ENCODE measurements at places on chromosomes 1 and 21. TPM values are rescaled to one million over a fixed set of nuclear protein-coding genes. Genes with fewer than 3 reads are reported as not detected.

DNA sequence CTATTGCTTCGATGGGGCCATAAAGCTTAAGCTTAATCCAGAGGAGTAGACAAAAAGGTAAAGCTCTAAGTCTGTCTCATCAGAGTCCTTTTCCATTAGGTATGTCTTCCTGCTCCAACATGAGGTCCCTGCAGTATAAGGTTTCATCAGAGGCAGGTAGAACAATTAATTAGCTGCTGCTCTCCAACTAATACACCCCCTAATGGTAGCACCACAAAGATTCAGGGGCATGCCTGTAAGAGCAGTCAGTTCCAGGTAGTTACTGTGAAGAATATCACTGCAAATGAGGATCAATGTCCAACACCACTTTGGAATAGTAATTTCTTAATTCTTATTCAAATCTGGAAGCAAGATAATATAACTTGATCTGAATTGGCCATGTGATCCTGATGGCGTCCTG, 160.3 kb upstream of the ESRRG start:
- no peak for DNase-seq

DNA sequence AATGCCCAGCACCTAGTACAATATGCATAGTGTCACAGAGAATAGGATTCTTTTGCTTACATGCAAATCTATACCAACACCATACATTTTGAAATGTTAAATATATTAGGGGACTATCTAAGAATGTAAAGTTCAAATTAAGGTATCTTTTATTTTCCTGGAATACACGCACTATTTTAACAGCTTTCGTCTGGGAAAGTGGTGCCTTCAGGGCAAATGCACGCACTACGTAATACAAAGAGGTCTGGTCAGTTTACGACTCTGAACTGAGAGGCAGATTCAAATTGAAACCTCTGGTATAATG, 931 bp downstream of the FUBP1 start:
- DNase-seq, result no peak

DNA sequence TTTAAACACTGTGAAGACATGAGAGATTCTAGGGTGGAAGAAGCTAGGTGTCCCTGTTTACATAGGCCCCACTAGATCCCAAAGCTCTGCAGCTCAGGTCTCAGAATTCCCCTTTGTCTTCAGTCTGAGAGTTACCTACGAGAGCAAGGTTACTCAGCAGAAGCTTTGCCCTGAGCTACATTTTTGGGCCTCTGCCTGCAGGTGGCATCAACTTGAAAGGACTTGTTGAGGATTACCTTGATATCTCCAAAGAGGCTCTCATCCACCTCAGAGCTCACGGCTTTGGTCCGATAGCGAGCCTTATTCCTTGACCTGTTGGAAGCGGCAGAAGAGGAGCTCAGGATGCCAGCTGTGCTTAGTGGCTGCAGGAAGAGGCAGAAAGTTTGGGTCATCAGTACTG, 7.0 kb downstream of the CFAP45 start:
- no peak for DNase-seq

GRCh38 chr1:6587261-6588005, 7.6 kb downstream of the ZBTB48 start:
- no peak for DNase-seq

DNA sequence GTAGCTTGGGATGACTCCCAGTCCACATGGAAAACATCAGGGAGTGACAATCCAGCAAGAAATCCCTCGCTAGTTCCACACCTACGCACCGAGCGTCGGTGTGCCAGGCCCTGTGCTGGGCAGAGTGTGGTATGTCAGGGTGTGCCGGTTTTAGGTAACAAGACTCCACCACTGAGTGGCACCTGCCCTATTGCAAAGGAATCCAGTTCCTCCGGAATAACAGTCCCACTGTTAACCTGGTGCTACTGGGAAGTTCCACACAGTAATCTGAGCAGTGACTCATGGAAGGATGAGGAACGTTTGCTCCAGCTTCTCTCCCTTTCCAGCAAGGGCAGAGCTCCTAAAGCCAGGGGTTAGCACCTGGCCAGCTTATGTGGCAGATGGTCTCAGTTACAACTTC, 14.3 kb downstream of the RNF207 start:
- DNase-seq, result no peak

DNA sequence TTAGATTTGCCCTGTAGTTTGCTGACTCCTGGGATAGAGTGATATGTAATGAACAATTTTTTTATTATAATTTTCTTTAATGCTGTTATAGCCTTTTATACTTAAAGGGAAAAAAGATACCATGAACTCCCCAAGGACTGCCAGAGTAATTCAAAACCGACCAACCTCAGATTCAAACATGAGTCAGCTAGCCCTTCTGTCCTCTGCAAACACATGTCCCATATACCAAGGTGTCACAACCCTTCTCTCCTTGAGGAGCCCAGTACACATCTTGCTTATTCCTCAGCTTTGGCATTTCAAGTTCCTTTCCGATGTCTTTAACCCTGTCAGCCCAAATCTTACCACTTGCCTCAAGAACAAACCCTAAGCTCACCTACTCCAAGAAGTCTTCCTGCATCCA, 184.9 kb downstream of the KCNH1 start:
- DNase-seq, result no peak

GRCh38 chr1:88169139-88169538, 514.9 kb upstream of the PKN2 start:
- no peak for DNase-seq

DNA sequence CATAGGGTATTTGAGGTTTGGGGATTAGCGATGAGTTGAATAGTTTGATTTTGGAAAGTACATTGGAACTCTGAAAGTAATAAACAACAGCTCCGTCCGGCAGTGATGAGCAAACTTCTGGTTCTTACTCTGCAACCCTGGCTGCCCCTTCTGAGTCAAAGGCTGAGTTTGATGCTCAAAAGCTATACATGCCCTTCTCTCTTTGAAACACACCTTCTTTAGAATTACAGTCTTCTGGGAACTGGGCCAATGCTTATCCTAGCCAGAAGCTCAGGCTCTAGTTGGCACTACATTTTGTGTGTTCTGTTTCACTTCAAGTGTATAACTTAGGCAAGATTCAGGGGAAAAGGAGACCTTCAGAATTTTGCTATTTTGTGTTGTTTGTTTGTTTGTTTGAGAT, 9.3 kb downstream of the AHCYL1 start:
- DNase-seq, result no peak

- DNase-seq, result no peak
Observed at GRCh38 chr1:17067465-17068240, 13.8 kb upstream of the SDHB start.

DNA sequence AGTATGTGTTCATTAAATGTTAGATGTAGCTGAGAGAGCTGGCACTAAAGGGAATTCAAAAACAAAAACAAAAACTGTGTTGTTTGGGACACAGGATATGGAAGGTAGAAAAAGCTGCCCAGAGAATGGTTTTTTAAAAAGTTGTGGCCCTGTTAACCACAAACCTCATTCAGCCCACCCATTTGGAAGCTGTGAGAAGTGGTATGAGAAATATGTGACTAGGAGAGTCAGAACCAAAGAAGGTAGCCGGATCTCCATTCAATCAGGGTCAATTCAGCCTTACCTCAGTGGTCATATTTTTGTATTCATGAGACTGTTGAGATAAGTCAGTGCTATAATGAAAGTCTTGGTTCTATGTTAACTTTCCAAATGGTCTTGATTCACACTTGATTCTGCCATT, 29.8 kb upstream of the CACYBP start:
- no peak for DNase-seq

- DNase-seq, result no peak
Observed at GRCh38 chr21:32414579-32415358, 2.3 kb downstream of the EVA1C start.

GRCh38 chr1:211942583-211942982, 92.8 kb downstream of the INTS7 start:
- DNase-seq, result no peak

DNA sequence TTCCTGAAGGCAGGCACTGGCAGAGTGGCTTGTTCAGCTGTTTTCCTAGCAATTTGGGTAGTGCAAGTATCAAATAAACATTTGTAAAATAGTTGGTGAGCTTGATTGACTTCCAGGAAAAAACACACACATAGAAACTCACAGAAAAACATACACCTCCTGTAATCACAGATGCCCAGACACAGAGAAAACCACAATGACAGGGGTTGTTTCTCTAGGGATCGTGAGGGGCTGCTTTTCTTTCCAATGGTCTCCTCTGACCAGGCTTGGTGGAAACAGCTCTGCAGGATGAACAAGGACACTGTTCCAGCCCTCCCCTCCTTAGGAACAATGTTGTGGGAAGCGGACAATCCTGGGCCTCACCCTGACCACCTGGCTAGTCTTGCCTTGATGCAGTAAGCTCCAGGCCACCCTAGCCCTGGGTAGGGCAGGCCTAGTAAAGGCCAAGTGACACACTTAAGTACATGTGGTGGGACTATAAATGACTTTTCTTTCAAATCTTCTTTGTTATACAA, 142.5 kb upstream of the HMGB4 start:
- no peak for DNase-seq

DNA sequence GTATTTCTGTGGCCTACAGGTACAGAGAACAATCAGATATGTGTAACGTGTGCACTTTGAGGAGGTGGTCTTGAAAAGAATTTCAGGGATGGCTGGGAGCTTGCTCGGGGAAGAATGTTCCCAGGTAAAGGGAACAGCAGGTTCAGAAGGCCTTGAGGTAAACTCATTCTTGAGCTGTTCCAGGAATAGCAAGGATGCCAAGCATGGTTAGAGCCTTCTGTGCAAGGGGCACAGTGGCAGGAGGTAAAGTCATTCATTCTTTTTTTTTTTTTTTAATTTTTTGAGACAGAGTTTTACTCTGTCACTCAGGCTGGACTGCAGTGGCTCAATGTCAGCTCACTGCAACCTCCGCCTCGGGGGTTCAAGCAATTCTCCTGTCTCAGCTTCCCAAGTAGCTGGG, 10.0 kb downstream of the UBE4B start:
- DNase-seq, result no peak

- DNase-seq, result no peak
Observed at GRCh38 chr1:33120436-33121231, 39.7 kb downstream of the AZIN2 start.

DNA sequence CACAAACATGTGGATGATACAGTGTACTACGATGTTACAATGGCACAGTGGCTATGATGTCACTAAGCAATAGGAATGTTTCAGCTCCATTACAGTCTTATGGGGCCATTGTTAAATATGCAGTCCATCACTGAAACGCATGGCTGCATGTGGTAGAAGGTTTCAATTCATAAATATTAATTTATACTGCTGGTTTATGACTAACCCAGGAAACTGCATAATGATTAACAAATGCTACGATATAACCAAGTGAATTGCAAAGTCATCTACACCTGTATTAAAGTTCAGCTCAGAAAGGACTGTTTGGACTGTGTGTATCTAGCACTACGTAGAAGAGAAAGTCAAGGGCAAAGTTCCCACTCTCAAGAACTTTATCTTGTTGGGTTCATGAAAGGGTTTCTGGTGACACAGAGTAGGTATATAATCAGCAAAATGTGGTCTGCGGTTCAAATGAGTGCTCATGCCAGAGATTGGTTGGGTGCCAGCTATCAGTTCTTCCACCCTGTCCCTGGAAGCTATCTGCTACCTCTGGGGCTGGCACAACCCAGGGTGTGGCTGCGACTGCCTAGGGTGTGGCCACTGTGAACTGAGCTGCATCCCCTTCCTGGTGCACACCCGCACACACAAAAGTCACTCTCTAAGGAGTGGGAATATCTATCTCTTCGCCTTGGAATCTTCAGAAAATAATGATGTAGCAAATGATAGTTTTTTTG, 14.8 kb downstream of the MGST3 start:
- DNase-seq, result no peak

DNA sequence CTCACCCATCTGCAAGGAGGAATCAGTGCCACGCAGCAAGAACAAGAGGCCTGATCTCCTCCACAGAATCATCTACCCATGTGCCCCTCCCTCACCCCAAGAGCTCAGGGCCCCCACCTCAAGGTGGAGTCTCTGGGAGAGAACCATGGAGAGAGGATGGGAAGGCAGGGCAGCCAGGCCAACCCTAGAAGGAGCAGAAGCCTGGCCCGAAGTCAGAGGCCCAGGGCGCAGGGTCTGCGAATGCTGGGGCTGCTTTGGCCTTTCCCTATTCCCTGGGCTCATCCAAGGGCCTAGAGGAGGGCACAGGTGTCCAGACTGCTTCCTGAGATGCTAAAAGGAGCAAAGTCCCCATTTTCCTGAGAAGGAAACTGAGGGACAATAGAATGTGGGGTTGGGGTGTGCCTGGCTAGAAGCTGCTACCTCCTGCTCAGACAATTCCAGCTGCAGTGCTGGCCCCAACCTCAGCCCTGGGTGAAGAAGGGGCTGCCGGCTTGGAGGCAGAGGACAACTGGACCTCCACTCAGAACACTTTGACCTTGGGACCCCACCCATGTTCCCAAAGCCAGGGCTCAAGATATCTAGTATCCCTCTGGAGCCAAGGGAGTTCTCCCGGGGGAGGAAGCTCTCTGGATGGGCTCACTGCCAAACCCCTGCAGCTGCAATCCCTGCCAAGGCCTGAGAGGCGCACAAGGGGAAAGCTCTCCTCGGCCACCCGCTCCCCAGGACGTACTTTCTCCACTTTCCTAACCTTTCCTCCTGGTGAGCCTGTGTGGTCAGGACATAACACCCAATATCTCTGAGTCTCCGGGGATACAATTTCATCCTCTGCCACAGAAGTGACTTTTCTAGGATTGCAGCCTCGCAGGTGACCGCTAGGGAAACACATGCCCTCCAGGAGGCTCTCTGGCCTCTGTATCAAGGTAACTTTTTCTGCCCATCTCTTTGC, 16.6 kb upstream of the LEMD1 start:
- DNase-seq, result peak; percentile 29

- no peak for DNase-seq
Observed at GRCh38 chr1:160194737-160195059, 4.3 kb downstream of the CASQ1 start.

- DNase-seq, result no peak
Observed at GRCh38 chr1:202815120-202815519, 4.4 kb downstream of the PCAT6 start.

DNA sequence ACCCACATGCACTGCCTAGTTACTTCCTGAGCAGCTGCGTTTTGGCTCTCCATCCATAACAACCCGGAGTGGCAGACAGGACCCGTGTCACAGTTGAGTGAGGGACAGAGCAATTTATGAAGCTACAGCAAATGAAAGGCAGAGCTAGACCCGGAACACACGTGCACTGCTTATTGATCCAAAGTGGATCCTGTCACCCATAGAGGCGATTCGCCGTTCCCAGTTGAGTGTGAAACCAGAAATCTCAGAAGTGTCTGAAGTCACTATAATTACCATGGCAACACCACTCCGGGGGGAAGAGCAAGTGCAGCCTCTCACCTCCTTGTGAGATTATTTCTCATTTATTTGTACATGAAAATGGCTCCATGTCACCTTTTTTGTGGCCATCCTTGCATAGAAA, 365.2 kb downstream of the DSCAM start:
- no peak for DNase-seq

GRCh38 chr1:57443004-57443403, 19.1 kb upstream of the DAB1 start:
- DNase-seq, result no peak

GRCh38 chr1:49597436-49597835, 426.3 kb downstream of the AGBL4 start:
- DNase-seq, result no peak

GRCh38 chr1:176382163-176382562, 80.8 kb upstream of the PAPPA2 start:
- DNase-seq, result no peak

Gene ZBTB8A
- 10.4 TPM for total RNA-seq

Gene ACTA1
- not detected for total RNA-seq

Gene TAS1R1
- total RNA-seq, result 0.07 TPM

Gene PDC
- total RNA-seq, result not detected

Gene KCNQ4
- total RNA-seq, result 0.04 TPM

Gene IL12RB2
- total RNA-seq, result not detected

Gene LCE6A
- not detected for total RNA-seq

Gene PLCH2
- total RNA-seq, result 0.13 TPM

All from pulmonary artery endothelial cell (primary cell).